Body of pancreas (tissue), 4 donors: ENCODE measurements at places on chromosomes 5 and 9. TPM values are rescaled to one million over a fixed set of nuclear protein-coding genes. Genes with fewer than 3 reads are reported as not detected.

SLC34A1 gene
- total RNA-seq, result not detected

LCN12 gene
- 4.9 TPM for total RNA-seq

PCDHGA8 gene
- 4.2 TPM for total RNA-seq

ECSCR gene
- total RNA-seq, result 6.2 TPM

PCDHA4 gene
- total RNA-seq, result 3.1 TPM

SNX24 gene
- total RNA-seq, result 6.7 TPM

ALDH1B1 gene
- total RNA-seq, result 11.7 TPM

ATP6V1G1 gene
- 91.3 TPM for total RNA-seq

ENTR1 gene
- 71.5 TPM for total RNA-seq

ABO gene
- 3.9 TPM for total RNA-seq

ASPN gene
- 3.6 TPM for total RNA-seq

DMGDH gene
- total RNA-seq, result 4.7 TPM

IPO11 gene
- 10.9 TPM for total RNA-seq

STPG3 gene
- total RNA-seq, result not detected

C5orf34 gene
- total RNA-seq, result 1.3 TPM

TMEM174 gene
- total RNA-seq, result not detected

MARCOL gene
- total RNA-seq, result not detected

SPEF2 gene
- total RNA-seq, result 11.4 TPM

ZNF367 gene
- total RNA-seq, result 1.0 TPM

TNC gene
- total RNA-seq, result 4.2 TPM

LYRM7 gene
- 3.4 TPM for total RNA-seq

CTNND2 gene
- 82.4 TPM for total RNA-seq

PCDHGA5 gene
- total RNA-seq, result 6.0 TPM

NMUR2 gene
- total RNA-seq, result not detected
